Fibroblast of skin of abdomen (primary cell): ENCODE measurements at places on chromosomes 2 and 18.

DNA sequence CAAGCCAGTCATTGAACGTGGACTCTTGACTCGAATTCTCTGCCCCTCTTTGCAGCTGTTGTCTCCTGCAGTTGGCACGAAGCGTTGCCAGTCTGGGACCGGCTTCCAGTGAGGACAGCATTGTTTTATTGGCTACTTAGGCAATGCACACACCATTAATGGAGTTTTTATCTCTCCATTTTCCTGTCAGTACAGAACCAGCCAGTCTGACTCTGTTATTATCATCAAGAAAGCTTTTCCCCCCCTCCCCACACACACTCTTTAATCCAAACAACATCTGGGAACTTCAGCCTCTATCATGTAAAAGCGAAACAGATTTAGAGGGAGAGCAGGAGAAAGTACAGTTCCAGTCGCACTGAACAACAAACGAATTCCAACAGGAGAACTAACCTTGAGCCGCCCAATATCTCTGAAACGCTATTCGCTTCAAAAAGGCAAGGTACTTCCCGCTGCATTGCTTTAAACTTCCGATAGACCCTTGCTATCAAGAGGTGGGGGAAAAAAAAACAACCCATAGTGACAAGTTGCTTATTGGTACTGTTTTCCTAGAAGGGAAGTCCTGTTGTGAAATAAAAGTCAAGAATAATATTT lies 38.2 kb downstream of the ACVR1 start:
- peak; percentile 31 for DNase-seq

DNA sequence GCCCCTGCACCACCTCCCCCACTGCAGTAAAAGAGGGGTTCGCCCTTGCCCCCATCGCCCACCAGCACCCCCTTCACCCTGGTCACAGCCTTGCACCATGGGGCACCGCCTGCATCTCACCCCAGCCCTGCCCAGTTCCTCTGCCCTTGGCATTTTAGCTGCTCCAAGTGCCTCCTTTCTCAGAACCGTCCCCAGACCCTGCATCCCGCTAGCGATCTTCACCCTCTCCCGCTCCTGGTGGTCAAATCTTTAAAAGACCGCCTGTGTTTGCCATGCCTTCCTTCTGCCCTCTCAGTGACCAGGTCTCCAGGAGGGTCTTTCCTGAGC lies 114.7 kb upstream of the OTOS start:
- no peak for DNase-seq

- peak; percentile 82 for DNase-seq
Observed at GRCh38 chr2:7516484-7517063, 599.4 kb downstream of the RNF144A start.

DNA sequence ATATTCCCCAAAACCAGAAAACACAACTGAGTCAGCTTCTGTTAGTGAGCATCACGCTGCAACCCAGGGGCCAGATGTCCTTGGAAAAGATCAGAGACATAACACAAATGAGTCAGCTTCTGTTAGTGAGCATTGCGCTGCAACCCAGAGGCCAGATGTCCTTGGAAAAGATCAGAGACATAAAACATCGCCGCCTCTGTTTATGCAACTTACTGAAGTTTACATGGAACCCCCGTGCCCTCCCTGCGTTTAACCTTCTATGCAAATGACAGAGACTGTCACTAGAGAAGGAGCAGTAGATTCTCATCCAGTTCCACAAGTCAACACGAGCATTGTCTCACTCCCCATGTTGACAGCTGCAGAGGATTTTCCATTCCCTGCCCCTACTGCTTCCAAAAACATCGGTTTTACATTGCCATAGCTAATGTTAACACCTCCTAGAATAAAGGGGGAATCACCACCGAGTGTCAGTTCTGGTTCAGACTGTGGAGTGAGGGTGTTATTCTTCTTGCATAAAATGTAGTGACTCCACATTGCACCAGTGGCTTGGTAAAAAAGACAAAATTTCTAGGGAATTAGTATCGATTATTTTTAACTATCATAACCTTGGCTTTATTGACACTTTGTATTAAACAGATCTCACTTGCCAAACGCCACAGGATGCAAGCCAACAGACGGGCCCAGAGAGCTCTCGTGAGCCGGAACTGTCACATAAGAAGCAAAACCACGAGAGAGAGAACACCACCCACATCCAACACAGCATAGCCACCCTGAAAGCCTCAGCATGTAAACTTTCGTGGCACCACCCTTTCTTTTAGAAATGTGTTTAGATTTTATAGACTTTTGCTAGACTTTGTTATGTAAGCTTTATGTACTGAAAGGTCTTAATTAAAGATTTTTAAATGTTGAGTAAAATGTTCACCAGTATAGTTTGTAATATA lies 87.7 kb downstream of the SH3YL1 start:
- DNase-seq = no peak

DNA sequence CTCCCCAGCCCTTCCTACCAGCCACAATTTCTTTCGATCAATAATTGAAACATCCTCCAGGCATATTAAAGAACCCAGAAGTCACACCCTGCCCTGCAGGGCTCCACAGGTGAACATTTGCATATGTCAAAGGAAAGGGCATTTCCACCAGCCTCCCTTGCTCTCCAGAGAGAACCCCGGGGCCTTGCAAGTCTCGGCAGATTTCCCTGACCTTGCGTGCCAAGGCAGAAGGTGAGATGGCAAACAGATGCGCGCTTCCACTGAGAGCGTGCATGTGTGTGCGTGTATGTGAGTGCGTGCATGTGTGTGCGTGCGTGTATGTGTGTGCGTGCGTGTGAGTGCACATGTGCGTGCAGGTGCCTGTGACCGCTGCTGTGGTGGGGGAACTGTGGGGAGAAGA lies 120.3 kb downstream of the INO80D start:
- DNase-seq = no peak

DNA sequence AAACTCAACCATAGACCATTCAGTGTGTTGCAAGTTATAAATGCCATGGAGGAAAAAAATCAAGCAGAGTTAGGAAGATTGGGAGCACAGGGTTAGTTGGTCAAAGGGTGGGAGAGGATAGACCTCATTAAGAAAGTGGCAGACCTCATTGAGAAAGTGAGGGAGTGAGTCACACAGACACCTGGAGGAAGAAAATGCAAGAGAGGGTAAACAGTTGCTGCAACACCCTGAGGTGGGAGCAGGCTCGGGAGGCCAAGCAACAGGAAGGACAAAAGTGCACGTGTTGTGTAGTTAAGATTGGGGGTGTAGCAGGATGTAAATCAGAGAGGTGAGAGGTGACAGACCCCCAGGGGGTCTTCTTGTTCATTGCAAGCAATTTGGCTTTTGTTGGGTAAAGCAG lies 6.4 kb downstream of the IL1RL1 start:
- DNase-seq = no peak

GRCh38 chr2:180990794-180991193 lies 10.4 kb downstream of the UBE2E3 start:
- no peak for DNase-seq

DNA sequence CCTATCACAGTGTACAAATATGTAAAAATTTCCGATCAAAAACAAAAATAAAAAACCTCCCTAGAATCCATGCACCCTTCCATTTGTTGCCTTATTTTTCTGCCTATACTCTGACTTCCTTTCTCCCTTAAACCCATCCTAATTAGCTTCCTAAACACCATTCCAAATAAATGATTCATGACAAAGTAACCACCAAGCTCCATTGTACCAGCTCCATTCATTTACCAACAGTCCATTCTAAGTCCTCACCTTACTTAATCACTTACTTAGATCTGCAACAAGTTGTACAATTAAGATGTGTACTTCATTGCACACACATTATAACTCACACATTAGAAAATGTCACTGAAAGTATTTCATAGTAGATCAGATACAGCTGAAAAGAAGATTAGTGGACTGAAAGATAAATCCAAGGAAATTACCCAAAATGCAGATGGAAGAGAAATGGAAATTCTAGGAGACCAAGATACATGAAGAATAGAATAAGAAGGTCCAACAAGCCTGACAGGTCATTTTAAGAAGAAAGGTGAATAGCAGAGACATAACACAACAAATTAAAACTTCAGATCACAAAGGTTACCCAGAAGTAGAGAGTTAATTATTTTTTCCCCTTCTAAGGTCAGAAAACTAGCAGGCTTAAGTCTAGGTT lies 154.6 kb downstream of the DYM start:
- DNase-seq = no peak

DNA sequence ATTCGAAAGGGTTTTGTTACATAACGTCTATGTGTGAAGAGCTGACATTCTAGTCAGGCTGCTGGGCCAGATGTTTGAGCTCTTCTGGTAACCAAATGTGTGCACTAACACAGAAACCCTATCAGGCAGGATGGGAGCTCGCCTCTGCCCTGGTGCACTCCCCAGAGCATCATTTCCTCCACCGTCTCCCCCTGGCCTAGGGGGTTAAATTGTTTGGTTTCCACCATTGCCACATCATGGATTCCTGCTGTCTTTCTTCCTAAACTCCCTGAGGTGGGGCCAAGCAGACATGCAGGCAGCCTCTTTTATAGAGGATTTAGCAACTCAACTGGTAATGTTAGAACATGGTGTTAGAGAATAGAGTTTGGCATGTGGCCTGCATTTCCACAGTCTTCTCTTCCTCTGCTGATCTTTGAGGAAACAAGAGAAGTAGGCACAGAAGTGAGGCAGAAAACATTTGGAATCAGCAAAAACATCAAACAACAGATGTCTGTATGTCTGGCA lies 87.3 kb downstream of the ANTXR1 start:
- DNase-seq = peak; percentile 58

DNA sequence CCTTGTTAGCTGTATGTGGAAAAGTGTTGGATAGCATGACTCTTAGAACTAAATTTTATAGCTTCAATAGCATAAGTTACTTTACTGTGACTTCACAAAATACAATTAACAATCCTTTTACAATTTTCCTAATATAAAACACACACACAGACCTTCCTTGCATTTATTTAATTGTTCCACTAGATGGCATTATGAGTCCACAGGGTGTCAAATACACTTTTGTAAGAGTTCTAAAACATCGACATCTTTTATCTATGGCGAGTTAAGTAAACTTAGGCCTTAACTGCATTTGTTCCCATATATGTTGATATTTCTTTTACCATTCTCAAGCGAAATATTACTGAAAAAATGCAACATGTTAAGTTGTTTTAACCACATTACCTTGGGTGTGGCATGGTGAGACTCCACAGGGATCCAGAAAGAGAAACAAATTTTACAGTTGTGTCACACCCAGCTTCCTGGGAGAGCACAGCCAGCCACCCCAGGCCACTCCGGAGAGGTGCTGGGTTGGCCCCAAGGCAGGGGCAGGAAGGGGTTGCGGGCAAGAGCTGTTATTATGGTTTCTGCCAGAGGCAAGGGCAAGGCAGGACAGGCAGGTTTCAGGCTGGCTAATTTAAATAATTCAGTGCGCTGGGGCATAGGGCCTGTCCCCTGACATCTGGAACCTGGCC lies 312.4 kb upstream of the MC4R start:
- peak; percentile 24 for DNase-seq

- no peak for DNase-seq
Observed at GRCh38 chr2:23534771-23535170, 149.8 kb downstream of the KLHL29 start.

- no peak for DNase-seq
Observed at GRCh38 chr18:4230450-4231168, 224.5 kb downstream of the DLGAP1 start.

- DNase-seq = no peak
Observed at GRCh38 chr18:79624356-79625170, 55.0 kb upstream of the CTDP1 start.

DNA sequence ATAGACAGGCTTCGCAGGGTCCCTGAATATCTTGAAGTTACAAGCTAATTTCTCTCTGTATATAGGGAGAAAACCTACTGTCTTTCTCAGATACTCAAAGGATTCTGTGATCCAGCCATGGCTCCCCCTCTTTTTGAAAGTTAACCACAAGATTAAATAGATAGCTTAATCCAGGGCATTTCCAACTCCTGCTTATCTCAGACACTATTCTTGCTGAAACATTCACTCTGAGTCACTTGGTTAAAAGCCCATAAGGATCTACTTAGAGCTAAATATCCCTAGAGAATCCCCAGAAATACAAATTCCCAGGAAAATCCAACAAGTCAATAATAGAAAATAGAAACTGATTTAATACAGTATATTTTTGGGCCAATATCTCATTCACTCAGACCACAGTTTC lies 179.1 kb upstream of the LYPD1 start:
- peak; percentile 65 for DNase-seq
